CD4-positive, alpha-beta T cell treated with Interferon gamma for 1 hour (primary cell): ENCODE measurements at places on chromosomes 2 and 18.

DNA sequence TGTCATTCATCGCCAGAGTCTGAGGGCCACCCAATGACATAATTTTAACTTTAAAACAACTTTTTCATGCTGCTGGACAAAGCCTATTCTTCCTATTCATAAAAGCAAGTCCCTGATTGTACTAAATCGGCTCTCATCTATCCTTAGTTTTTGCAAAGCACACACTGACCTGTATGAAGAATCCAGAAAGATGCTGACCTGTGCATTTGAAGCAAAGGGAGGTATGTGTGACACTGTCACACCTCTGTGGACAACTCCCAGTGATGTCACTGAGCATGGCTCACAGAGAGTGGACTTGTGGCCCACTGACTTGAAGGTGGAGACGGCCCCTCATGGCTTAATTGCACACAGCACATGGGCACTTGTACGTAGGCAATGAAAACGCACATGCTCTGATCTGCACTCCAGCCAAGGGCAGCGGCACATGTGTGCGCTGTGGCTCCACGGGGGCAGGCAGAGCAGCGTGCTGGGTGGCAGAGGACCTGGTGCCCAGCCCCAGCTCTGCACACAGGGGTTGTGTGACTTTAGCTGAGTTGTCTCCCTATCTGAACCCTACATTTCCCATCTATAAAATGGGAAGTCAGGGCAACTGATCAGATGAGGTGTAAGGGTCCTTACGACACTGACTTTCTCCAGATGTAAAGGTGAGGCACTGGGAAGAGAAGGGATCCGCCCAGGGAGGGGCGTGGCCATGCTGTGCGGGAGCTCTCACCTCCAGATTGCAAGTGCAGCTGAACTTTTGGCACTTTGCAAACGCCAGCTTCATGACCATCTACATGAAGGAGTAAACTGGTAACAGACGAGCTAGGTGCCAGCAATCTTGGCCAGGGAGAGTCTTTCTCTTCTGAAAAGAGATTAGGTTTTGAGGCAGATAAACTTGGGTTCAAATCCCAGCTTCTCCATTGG lies 14.3 kb upstream of the ODC1 start:
- DNase-seq: no peak

- no peak for DNase-seq
Observed at GRCh38 chr2:99857867-99858444, 284.4 kb downstream of the AFF3 start.

DNA sequence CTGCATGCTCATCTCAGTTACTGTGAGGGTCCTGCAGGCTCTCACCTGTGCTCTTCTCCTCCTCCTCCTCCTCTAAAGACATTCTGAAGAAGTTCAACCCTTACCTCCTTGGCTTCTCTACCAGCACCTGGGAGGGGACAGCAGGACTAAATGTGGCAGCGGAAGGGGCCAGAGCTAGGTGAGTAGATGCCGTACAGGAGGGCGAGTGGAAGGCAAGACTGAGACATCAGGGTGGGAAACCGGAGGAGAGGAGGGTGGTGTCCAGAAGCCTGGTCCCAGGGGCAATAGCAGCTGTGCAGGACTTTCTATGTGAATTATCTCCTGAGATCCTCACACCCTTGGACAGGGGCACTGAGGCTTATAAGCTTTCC lies 124.9 kb downstream of the PLB1 start:
- DNase-seq: no peak

- DNase-seq: no peak
Observed at GRCh38 chr2:232441147-232441651, 14.8 kb upstream of the ALPI start.

DNA sequence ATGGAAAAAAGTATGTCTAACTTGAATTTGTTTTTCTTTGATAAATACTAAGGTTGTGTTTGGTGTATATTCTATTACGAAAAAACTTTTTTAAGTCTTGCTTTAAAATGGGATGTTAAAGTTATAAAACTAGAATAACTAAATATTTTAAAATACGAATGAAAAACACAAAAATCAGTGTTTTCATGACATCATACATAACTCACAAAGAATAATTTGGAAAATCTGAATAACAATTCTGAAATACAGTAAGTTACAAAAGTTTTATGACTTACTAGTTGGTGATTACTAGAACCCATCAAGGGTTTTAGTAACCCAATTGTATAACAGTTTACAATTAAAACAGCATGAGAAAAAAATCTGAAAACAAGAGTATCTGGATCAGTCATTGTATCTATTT lies 61.2 kb downstream of the PIGN start:
- DNase-seq: no peak

GRCh38 chr18:36186461-36187192 lies 670 bp upstream of the MOCOS start:
- no peak for DNase-seq

DNA sequence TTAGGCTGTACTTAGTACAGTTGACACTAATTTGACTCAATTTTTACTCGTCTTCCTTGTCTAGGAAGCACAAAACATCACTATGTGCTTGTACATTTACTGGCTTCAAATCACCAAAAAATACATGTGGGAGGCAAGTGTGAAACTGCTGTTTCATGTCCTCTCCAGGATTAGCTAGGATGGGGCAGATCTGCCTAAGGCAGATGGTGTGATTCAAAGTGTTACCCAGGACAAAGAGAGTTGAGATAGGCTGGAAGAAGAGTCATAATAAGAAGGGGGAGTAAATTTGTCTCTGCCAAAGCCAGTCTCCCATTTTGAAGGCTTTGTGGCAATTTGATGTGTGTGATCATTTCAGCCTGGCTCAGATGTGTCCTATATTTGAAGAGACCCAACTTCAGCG lies 821.6 kb upstream of the ZEB2 start:
- DNase-seq: no peak

DNA sequence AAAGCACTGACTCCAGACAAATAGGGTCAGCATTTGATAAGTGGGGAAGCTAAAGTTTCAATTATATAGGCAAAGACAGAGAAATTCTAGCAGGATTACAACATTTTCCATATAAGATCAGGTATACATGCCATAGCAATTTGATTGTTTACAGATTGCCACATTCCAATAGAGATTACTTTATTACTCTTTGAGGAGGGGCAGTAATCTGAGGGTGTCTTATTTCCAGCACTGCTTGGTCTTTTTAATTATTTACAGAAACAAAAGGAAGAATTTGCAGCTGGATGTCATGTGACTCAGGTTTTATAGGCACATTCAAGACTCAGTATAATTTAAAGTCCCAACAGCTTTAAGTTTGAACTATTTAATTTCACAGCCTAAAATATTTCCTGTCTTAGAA lies 42.5 kb upstream of the GPR39 start:
- DNase-seq: no peak

DNA sequence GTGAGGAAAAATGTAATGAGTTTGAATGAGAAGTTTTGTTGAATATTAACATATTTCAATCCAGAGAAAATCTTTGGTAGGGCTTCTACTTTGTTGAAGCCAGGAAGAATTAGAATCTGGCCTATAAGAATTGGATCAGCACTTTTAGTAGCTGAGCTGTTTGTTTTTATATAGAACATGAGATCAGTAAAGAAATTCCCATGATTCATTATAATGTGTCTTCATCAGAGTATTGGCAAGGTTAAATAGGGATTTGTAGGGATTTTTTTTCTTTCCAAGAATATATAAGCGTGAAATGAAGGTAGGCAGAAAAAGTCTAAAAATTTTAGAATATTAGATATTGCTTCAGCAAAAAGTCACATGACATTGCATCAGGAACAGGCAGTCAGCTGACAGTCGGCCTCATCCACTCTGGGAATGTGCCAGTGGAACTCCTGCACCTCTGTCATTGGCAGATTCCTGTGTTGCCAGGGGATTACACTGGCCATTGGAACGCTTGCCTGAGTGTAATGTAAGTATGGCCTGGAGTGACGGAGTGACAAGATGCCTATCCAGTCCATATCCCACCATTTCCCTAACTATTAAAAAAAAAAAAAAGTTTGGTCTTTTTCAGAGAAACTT lies 60.6 kb downstream of the SERTAD2 start:
- no peak for DNase-seq

- DNase-seq: no peak
Observed at GRCh38 chr2:97907369-97908100, 88.2 kb downstream of the TMEM131 start.

GRCh38 chr18:33873112-33873511 lies 295.1 kb downstream of the ASXL3 start:
- DNase-seq: no peak

GRCh38 chr18:31583185-31583854 lies 8.4 kb upstream of the TTR start:
- DNase-seq: no peak

DNA sequence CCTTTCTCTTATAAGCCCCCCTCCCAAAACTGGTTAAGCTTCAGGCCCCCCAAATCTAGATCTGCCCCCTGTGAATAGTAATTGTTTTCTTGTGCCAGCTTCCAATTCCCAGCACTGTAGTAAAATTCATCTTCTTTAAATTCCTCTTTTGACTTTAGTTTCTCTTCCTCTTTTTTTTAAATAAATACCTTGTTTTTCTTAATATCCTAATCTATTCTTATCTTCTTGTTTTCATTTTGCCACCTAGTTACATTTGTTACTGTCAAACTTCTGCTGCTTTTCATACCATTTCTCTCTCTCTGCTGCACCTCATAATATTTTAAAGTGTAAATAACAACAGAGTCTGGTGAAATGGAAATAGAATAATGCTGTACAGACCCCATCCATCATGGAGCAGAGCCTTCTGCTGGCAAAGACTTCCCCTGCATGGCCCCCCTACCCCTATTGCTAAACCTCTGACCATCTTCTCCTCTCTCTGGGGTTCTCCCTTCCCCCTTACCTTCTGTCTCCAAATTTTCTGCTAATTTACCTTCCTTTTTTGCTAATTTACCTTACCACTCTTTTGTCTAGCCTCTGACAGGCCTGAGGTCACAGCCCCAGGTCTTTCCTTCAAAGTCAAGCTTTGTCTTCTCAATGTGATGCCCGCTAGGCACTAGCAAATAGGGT lies 94.9 kb upstream of the PAPOLG start:
- DNase-seq: no peak

- no peak for DNase-seq
Observed at GRCh38 chr2:44549856-44550255, 188.1 kb downstream of the CAMKMT start.

GRCh38 chr2:60830991-60831390 lies 50.4 kb upstream of the REL start:
- DNase-seq: no peak

GRCh38 chr2:170227951-170228350 lies 50.0 kb downstream of the MYO3B start:
- DNase-seq: no peak

- no peak for DNase-seq
Observed at GRCh38 chr18:49100226-49100968, 149.6 kb upstream of the SMAD7 start.

DNA sequence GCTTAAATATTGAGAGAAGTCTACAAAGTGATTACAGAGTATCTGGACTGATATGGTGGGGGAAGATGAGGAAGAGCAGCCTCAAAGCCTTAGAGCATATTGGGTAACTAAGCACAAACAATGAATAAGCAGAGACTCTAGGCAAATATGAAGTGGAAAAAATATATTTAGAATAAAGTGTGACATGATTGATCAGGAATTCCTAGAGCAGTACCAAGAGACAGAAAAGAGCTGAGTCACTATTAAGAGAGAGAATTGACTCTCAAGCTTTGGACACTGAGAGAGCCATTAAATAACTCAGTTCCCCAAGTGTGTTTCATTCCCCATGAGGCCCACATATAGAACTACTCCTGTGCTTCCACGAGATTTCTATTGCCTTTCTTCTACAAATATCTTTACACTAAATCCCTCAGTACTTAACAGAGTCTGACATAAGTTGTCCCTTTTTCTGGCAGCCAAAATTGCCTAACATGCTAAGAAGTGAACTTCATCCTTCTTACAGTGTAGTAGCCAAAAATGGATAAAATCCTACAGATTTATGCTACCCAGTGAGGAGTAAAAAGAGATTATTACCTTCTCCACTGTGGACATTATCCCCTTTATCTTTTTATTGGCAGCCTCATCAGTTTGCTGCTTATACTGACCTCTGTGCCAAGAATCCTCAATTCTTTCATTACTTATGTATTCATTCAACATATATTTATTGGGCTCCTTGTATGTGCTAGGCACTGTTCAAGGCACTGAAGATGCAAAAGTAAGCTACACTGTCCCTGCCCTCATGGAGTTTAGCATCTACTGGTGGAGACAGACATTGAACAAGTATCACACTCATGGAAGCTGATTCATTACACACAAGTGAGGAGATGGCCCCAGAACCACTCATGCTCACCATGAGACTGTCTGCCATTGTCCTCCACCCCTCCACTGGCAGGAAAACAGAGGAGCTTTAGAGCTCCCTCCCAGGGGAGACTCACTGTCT lies 45.4 kb downstream of the SLC40A1 start:
- no peak for DNase-seq

DNA sequence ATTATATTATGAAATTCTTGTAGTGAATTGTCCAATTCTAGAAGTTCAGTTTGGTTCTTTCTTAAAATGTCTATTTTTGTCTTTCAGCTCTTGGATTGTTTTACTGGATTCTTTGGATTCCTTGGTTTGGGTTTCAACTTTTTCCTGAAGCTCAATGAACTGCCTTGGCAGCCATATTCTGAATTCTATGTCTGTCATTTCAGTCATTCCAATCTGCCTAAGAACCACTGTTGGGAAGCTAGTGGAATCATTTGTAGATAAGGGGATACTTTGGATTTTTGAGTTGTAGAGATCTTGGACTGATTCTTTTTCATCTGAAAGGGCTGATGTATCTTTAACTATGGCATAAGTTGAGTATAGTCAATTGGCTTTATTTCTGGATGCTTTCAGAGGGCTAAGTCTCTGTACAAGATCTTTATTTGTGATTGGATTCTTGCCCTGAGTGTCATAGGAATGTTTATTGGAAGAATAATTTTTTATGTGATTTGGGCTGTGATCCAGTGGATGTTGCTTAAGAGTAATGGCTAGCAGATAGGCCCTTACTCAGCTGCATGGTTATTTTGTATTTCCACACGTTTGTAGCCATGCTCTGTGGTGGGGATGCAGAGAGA lies 42.3 kb downstream of the SERPINB7 start:
- DNase-seq: no peak

GRCh38 chr2:113888641-113889470 lies 1.0 kb upstream of the ACTR3 start:
- no peak for DNase-seq

DNA sequence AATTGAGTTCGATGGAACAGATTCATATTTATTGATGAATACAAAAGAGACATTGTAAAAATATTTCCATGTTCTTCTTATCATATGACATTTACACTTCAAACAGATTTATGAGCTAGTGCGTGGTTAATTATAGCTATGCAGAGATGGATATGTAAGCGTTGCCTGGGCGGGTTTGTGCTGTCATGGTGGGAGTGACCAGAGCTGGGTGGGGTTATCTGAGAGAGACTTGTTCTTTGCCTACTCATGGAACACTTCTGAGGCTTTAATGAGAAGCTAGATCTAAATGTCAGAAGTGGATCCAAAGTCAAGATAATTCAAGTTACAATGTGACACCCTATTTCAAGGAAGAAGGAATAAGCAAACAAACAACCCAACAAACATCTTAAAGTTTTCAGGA lies 162.3 kb upstream of the ZEB2 start:
- DNase-seq: peak; percentile 58

- no peak for DNase-seq
Observed at GRCh38 chr2:179619947-179620467, 241.4 kb downstream of the ZNF385B start.
